Left lobe of liver (tissue), 2 donors: ENCODE measurements at places on chromosomes 12 and 14.
A peak's percentile ranks its signal among the peaks of the same experiment; 100 is the strongest.

DNA sequence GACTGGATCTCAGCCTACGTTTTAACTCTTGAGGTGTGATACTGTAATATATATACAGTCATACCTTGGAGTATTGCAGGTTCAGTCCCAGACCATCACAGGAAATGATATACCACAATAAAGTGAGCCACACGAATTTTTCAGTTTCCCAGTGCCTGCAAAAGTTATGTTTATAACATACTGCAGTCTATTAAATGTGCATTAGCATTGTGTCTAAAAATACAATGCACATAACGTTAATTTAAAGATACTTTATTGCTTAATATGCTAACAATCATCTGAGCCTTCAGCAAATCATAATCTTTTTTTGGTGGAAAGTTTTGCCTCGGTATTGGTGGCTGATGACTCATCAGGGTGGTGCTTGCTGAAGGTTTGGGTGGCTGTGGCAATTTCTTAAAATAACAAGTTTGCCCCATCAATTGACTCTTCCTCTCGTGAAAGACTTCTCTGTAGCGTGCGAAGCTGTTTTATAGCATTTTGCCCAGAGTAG is 18.9 kb downstream of the PYROXD1 start:
- no peak for DNase-seq

- DNase-seq = no peak
Measured at GRCh38 chr12:90770861-90771260, 184.1 kb downstream of the CCER1 start.

DNA sequence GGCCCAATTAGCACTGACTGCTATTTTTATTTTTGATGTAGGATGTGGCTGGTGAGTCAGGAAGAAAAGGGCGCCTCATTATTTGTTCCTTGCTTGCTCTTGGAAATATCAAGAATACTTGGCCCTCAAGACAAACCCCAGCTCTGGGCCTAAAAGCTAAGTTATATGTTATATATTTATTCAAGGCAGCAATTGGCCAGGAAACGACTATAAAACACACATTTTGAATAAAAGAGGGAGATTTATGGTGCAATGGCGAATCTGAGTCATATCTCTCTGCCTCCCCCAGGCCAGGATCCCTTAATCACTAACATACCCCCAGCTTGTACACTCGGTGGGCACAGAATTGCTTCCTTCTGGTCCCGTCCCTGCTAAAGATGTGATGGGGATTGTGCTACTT is 63.3 kb downstream of the TBX5 start:
- DNase-seq = no peak

DNA sequence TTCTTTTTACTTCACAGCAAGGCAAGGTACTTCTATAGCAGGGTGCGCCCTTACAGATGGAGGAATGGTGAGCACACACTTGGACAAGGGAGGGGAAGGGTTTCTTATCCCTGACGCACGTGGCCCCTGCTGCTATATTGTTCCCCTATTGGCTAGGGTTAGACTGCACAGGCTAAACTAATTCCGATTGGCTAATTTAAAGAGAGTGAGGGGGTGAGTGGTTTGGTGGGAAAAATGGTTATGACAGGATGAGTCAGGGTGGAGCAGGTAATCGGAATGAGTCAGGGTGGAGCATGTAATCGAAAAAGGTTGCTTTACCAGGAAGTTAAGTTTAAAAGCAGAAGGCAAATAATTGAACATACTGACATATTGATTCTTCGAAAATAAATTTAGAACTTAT is 23.7 kb upstream of the RAB21 start:
- DNase-seq = no peak

- no peak for DNase-seq
Measured at GRCh38 chr12:13472690-13473089, 276.2 kb downstream of the EMP1 start.

DNA sequence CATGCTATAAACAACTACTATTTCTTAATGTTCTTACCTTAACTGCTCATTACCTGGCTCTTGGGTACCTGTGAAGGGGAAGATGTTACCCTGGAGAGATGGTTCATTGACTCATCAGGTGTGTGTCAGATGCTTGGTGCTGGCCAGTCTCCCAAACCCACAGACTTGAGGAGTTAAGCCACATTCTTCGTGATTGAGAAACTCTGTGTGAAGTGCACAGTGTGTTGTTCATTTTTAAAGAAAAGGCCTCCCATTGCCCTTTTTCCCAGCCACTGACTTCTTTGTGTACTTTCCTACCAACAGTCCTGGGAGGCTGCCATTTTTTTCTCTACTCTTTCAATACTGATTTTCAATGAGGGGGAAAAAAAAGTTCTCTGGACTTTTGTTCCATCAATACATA is 3.2 kb downstream of the MGST1 start:
- DNase-seq = peak; percentile 68

GRCh38 chr12:104673696-104674482 is 217.1 kb downstream of the CHST11 start:
- DNase-seq = no peak

DNA sequence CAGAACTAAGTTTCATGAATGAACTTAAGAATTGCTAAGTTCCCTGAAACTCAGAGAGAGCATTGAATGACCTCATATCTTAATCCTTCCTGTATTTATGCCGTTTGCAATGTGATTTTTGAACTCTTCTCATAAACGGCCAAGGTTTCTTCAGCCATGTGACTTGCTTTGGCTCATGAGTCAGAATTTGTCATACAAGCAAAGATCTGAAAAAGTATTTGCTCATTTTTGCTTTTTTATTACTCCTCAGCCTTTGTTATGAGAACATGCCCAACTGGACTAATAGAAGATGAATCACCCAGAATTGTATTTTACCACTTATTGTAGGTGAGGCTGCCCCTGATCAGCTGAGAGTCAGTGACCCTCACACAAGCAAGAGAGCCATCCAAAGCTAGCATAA is 693.8 kb downstream of the BCL11B start:
- DNase-seq = no peak

- DNase-seq = no peak
Measured at GRCh38 chr12:76035045-76035444, 3.5 kb upstream of the PHLDA1 start.

GRCh38 chr12:93315907-93316622 is 61.7 kb upstream of the NUDT4 start:
- no peak for DNase-seq

DNA sequence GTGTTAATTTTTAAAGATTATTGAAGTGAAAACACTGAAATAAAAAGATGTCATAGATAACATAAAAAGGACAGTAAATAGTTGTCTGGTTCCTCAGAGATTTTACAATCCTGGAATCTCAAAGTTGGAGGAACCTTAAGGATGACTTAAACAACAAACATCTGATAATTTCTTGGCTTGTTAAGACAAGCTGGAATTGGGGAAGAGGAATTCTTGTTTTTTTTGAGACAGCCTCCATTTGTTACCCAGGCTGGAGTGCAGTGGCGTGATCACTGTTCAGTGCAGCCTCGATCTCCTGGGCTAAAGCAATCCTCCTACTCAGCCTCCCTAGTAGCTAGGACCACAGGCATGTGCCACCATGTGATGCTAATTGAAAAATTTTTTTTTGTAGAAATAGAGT is 2.3 kb downstream of the ZNF410 start:
- no peak for DNase-seq

GRCh38 chr12:115895247-115895646 is 382.2 kb downstream of the MED13L start:
- no peak for DNase-seq

DNA sequence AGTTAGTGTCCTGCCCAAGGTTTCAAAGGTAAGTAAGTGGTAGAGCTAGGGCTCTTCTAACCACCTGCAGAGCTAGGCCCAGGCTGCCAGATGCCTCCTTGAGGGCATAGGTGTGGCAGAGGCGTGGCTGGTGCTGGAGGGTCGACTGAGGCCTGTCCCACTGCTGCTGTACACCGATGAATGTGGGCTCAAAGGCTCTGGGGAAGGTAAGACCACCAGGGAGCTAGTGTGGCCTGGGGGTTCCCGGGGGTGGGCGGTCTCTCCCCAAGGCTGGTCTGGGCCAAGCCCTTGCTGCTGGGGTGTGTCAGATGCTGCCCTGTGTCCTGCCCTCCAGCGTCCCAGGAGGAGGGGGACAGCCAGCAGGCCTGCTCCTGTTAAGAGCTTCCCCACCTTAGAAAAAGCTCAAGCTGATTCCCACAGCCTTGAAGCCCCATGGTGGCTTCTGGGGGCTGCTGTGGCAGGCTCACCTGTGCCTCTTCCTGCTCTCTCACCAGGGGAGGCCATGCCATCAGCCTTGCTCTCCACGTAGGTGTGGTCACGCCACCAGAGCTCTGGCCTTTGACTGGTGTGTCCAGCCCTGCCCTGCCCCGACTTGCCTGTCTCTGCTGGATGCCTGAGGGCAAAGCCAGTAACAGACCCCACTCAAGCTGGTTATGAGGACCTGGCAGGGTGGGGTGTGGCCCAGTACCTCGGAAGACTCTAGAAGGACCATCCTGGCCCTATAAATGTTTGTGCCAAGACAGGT is 36.8 kb downstream of the SH2B3 start:
- DNase-seq = no peak

DNA sequence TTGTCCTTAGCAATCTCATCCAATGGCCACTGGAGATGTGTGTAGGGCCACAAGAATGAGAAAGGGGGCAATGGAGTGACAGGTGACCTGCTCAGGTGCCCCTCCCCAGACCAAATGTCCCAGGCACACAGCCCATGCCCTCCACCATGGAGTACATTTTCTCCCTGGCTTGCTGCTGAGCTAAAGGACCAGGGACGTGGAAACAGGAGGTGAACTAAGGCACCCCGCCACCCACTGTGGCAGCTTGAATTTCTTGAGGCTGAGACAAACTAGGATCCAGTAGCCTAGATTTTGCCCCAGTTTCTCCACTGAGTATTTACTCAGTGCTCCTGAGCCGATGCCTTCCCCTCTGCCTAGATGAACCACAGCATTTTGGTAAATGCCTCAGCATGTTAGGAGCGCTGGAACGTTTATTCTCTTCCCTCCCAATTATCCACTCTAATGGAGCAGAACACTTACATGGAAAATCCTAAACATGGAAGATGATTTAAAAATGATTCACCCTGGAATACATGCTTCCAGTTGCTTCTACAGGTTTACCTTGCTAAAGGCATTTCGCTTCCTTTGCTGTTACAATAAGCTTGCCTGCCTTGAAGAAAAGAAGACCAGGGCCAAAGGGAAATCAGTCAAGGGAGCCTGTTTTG is 198.0 kb downstream of the ZFP36L1 start:
- DNase-seq = no peak

DNA sequence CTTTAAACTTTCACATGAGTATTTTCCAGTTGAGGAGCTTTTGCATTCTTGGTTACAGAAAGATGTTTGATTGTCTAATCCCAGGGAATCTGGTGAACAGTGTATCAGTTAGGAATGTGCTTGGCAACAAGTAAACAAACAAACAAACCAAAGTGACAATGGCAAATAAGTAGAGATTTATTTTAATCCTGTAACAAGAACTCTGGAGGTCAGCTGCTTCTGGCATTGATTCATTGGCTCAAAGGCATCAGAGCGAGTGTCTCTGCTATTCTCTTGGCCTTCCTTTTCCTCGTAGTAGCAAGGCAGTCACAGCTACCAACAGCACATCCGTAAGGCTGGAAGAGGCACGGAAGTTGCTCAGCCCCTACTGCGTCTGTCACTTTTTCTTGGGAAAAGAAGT is 37.2 kb downstream of the CRADD start:
- no peak for DNase-seq

DNA sequence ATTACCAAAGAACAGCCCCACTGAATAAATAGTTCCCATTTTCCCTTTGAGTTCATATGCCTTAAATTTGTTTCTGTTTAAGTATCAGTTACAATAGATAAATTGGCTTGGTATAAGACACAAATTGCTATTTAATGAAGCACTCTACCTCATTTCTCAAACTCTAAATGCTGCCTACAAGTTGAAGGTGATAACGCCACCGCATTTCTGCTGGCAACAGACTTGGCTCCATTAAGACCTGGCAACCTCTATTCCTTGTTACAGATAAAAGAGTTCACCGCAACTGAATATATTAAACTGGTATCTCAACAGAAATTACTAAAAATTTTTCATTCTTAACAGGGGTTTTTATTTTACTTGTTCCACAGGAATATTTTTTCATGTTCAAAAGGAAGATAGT is 35.6 kb downstream of the GXYLT1 start:
- no peak for DNase-seq

GRCh38 chr12:123761841-123762714 is at the start of gene DNAH10:
Gene DNAH10, plus strand, starts transcription at chr12:123762301. Its CDS starts 36 bp downstream, at chr12:123762337.
- no peak for DNase-seq

GRCh38 chr14:22106700-22107697 is 433.4 kb upstream of the OR4E1 start:
- DNase-seq = no peak

DNA sequence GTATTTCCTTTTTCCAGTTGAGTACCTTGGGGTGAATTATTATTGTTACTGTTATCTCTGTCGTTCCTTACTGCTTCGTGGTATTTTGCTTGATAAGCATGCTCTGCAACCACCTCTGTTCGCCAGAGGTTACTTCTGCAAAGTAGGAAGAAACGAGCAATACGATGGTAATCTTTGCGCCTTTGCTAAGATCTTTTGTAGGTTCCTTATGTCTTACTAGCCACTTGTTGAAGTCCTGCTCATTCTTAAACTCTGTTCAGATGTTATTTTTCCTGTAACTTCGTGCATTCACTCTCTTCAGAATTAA is 729 bp upstream of the M6PR start:
- DNase-seq = no peak

DNA sequence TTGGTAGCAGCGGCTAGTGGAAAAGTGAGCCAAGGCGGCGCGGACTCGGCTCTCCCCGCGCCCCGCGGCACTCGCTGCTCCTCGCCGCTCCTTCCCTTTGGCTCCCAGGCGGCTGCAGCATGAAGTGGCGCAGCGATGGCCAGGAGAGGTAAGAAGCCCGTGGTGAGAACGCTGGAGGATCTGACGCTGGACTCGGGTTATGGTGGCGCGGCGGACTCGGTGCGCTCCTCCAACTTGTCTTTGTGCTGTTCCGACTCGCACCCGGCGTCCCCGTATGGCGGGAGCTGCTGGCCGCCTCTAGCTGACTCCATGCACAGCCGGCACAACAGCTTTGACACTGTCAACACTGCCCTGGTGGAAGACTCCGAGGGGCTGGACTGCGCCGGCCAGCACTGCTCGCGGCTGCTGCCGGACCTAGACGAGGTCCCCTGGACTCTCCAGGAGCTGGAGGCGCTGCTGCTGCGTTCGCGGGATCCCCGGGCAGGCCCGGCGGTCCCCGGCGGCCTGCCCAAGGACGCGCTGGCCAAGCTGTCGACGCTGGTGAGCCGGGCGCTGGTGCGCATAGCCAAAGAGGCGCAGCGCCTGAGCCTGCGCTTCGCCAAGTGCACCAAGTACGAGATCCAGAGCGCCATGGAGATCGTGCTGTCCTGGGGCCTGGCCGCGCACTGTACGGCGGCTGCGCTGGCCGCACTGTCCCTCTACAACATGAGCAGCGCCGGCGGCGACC is 225.6 kb upstream of the CRY1 start:
- no peak for DNase-seq
